ENCODE measurements at places on chromosomes 13 and 19.

DNA sequence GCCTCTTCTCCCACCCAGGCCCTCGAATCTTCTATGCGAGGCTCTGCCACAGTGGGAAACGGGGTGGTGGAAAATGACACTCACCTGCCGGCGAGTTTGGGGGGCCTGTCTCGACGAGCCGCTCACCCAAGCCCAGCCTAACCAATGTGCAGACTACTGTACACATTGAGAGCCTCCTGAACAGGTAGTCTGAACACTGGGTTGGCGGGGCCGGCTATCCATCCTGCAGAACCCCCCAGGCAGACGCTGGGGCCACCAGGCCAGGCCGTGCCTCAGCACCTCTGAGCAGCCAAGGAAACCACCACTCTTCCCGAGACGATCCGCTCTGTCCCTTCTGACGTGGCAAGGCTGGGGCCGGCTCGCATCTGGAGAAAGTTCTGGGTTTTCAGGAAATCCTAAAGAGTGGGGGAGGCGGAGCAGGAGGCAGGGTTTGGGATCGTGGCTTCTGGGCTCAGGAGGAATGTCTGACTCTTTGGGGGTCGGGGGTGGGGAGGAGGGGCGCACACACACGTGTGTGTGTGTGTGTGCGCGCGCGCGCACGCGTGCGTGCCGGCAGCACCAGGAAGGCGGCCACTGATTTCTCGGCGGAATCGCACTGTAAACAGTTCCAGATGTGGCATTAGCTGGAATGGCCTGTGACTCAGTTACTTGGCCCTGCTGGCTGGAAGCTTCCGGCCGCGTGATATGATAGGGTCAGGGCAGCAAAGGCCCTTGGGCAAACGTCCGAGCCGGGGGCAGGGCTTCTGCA, 18.5 kb downstream of the TMED1 start:
- no peak for DNase-seq

GRCh38 chr13:22940090-22940710, 240.6 kb upstream of the SGCG start:
- no peak for DNase-seq

- no peak for DNase-seq
Measured at GRCh38 chr13:67772807-67773453, 542.8 kb upstream of the PCDH9 start.

DNA sequence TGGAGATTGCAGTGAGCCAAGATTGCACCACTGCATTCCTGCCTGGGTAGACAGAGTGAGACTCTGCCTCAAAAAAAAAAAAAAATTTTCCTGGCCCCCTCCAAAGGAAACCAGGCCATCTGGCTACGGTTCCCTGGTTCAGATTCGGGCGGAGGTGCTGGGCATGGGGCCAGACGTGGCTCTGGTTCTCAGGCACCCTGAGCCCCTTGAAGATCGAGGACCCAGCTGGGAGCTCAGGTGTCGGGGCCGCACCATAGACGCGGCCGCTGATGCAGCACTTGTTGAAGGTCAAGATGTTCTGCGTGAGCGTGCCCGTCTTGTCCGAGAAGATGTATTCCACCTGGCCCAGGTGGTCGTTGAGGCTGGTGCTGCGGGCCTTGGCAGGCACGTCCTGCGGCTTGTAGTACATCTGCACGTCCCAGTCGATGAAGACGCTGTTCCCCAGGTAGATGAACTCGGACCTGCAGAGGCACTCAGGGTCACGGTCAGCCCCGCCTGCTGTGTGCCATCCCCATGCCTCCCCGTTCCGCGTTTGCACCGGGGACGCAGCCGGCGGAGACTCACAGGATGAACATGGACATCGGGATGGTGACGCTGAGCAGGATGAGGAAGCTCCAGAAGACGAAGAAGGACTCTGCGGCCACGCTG, 12.3 kb downstream of the ATP8B3 start:
- DNase-seq: no peak

Data from CD4-positive, alpha-beta T cell treated with Interleukin-17A for 1 hour (primary cell).